ENCODE measurements at places on chromosomes 1 and 21. TPM values are rescaled to one million over a fixed set of nuclear protein-coding genes. Genes with fewer than 3 reads are reported as not detected.

Gene EPS8L3
- not detected for total RNA-seq

Gene DENND4B
- 8.9 TPM for total RNA-seq

Gene LRRC38
- 9.2 TPM for total RNA-seq

Gene KIF21B
- total RNA-seq, result 1.2 TPM

Gene DTL
- 0.70 TPM for total RNA-seq

Gene DCST2
- total RNA-seq, result 0.28 TPM

Gene ADAMTS5
- 2.2 TPM for total RNA-seq

Gene HTR1D
- not detected for total RNA-seq

Gene OR2T29
- total RNA-seq, result not detected

- no peak for DNase-seq
- H3K4me3 ChIP-seq, result no peak within 1 kb of the TSS
- H3K4me1 ChIP-seq, result no peaks in the 10 kb centered on the region
Observed at GRCh38 chr1:26317612-26318337, at the start of gene CD52. Gene CD52, plus strand, starts transcription at chr1:26317958. Its CDS starts 60 bp downstream, at chr1:26318018.

DNA sequence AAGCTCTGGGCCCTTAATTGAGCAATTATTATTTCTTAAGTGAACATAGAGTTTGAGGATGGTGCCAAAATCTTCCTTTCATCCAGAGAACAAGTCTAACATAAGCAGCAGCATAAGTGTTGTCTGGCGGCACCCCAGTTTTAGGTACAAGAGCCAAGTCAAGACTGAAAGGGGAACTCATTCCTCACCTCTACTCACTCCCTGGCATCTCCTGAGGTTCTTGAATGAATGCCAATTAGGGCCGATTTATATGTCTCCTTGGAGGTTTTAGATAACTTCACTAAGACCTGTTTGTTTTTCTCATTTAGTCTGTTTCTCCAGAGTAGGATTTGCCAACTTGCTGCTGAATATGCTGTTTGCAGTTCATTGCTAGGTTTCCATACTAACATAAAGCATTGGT is 42.6 kb upstream of the ADGRL2 start:
- no peak overlapping the region for H3K27ac ChIP-seq
- no peak for DNase-seq
- no peaks in the 10 kb centered on the region for H3K4me1 ChIP-seq
- no peaks in the 10 kb centered on the region for H3K27me3 ChIP-seq

DNA sequence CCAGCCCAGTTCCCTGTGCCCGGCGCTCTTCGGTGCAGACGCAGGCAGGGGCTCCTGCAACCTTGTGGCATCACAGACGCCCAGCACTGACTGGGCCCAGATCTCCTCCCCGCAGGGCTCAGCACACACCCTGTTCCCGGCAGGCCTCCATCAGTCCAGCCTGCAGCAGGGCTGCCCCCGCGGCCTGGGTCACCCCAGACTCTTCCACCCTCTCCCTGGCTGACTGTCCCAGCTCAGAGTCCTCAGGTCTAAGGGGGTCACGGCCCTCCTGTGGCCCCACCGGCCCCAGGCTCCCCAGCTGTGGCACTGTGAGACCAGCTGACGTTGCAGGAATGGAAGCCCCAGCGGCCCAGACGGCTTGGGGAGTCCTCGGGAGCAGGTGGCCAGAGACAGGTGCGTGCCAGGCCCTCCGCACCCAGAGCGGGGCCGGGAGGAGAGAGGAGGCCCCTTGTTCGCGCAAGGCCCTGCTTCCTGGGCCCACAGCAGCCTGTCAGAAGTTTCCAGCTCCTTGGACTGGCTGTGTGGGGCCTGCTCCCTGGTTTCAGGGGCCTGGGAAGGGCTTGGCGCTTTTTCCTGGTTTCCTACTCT is 4.2 kb downstream of the B3GALT6 start:
- H3K4me1 ChIP-seq, result peaks cover 11% of the 10 kb centered on the region
- H3K36me3 ChIP-seq, result no peaks in the 10 kb centered on the region

DNA sequence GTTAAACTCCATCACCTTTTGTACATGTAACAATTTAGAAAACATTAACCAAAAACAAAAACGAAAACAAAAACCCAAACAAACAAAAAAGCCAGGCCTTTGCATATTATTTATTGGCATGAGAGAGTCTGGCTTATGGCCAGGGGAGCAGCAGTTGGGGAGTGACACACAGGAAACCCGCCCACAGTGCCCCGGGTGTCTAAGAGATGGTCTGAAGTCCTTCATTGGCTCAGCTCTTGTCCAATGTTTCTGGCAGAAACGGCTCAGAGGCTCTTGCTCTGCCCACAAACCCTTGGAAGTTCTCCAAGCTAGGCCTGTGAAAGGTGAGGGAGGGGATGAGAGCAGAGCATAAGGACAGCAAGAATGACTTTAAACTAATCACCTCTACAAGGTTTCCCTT is 131.5 kb downstream of the CNIH3 start:
- no peaks in the 10 kb centered on the region for H3K36me3 ChIP-seq
- H3K27me3 ChIP-seq, result no peaks in the 10 kb centered on the region
- H3K27ac ChIP-seq, result no peak overlapping the region
- H3K4me1 ChIP-seq, result no peaks in the 10 kb centered on the region

DNA sequence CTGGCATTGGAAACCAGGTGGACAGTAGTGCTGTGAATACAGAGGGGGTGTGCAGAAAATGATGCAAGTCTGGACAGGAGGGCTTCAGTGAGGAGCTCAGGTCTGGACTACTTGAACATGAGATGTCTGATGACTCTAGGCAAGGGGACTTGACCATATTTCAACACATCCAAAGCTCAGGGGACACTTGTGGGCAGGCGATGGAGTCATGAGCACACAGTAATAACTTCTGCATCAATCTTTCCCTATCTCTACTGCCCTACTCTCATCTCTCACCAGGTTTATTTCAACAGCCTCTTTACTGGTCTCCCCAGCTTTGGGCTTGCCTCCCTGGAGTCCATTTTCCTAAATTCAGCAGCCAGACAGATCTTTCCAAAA is 21.9 kb downstream of the FMO2 start:
- H3K4me3 ChIP-seq, result no peak overlapping the region
- no peaks in the 10 kb centered on the region for H3K36me3 ChIP-seq
- H3K27ac ChIP-seq, result no peak overlapping the region
- no peaks in the 10 kb centered on the region for H3K4me1 ChIP-seq
- no peak for DNase-seq

DNA sequence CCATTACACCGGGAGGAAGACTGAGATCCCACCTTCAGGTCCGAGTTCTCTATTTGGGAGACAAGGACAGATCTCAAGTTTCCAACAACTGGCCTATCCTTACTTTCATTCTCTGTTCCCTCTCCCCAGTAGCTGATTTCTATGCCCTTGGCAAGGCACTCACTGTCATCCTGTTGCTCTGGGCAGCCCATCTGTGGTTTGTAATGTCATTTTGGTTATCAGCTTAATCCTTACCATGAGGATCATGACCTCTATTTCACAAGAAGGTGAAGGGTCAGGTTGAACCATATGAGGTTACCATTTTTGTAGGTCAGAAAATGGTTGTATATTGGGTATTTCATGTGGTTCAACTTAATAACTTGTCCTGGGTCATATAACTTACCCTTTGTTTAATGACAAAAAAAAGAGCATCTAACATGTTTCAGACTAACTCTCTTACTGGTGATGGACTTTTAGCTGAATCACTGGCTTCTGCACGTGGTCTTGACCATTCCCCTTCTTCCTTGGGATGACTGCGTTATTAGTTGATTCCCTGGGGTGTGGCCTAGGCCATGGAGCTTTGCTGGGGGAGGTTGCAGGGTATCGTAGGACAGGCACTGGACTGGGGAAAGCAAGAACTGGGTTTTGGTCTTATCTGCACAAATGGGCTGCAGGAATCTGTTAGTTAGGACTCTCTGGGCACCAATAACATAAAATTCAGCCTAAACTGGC is 120.2 kb downstream of the ACTL8 start:
- DNase-seq, result no peak
- no peaks in the 10 kb centered on the region for H3K27me3 ChIP-seq
- no peaks in the 10 kb centered on the region for H3K36me3 ChIP-seq
- no peak overlapping the region for H3K4me3 ChIP-seq

DNA sequence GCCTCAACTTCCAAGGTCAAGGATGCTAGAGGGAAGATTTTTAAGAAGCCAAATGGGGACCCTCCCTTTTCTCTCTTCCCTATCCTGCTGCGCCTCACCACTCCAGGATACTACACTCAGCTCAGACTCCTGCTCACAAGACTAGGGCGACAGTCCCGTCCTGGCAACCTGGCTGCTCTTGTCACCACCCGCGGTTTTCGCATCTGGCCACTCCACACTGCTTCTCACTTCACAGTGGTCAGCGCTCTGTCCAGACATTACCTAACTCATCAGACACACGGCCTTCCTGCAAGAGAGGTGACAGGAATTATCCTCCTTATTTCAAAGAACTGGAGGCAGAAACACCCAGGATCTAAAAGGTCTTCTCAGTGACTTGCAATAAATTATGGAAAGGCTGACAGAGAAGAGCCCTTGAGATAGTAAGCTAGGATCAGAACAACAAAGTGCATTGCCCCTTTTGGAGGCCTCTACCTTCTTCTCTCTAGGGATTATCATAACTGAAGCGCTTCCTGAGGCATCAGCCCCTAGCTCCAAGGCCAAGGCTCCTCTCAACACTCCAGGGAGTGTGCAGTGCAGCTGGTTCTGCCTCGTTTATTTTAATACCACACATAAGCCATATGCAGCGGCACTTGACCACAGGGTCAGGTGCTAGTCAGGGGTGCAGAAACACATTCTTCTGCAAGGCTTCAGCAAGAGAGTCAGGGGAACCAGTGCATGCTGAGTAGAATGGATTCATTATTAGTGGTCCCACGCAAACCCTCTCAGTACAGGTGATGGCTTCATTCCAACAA is 41.9 kb downstream of the ASTN1 start:
- no peaks in the 10 kb centered on the region for H3K4me1 ChIP-seq
- no peaks in the 10 kb centered on the region for H3K27me3 ChIP-seq
- no peak for DNase-seq

DNA sequence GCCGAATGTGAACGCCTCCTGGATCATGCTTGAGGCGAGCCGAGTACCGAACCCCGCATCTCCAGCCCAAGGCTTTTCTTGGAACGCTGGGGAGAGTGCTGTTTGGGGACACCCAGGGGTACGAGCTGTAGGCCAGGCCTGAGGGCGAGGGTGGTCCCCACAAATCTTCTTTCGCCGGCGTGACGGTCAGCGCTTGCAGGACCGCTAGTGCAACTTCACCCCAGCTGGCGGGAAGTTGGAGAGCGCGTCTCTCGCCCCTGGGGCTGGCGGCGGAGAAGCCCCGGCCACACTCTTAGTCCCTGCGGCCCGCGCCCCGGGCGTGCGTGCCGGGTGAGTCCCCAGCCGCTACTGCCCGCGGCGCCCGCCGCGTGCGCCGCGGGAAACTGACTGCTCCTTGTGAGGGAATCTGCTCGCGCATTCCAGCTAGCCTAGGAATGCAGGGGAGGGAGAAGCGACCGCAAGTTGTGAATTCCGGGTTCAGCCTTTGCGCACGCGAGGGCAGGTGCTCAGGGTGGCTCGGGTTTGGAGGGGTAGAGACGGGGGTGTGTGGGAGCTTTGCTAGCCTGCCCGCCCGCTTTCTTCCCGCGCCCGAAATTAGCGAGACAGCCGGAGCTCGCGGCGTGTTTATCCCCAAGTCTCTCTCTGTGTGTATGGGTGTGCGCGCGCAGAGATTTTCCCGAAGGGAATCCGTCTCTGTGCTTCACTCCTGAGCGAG is 884 bp downstream of the LHX4 start:
- H3K4me3 ChIP-seq, result peak overlapping the region; percentile 57
- no peak for DNase-seq
- no peaks in the 10 kb centered on the region for H3K36me3 ChIP-seq
- peaks cover 21% of the 10 kb centered on the region for H3K4me1 ChIP-seq
- peaks cover 90% of the 10 kb centered on the region for H3K27me3 ChIP-seq

DNA sequence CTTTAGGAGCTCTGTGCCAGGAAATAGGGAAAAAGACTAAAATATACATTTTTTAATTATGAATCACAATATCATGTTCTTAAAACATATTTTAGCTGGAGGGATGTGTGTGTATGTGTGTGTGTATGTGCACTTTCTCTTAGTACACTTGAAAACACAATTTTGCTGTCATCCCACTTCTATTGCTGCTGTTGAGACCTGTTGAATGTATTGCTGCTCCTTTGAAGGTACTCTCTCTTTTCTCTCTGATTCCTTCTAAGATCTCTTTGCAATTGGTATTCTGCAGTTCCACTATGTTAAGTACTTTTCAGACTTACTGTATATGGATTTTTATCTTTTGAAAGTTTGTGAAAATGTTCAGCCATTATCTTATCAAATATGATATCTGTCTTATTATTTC is 43.5 kb upstream of the COG2 start:
- H3K27me3 ChIP-seq, result no peaks in the 10 kb centered on the region
- H3K36me3 ChIP-seq, result no peaks in the 10 kb centered on the region
- H3K4me3 ChIP-seq, result no peak overlapping the region
- DNase-seq, result no peak
- H3K4me1 ChIP-seq, result no peaks in the 10 kb centered on the region
- no peak overlapping the region for H3K27ac ChIP-seq

DNA sequence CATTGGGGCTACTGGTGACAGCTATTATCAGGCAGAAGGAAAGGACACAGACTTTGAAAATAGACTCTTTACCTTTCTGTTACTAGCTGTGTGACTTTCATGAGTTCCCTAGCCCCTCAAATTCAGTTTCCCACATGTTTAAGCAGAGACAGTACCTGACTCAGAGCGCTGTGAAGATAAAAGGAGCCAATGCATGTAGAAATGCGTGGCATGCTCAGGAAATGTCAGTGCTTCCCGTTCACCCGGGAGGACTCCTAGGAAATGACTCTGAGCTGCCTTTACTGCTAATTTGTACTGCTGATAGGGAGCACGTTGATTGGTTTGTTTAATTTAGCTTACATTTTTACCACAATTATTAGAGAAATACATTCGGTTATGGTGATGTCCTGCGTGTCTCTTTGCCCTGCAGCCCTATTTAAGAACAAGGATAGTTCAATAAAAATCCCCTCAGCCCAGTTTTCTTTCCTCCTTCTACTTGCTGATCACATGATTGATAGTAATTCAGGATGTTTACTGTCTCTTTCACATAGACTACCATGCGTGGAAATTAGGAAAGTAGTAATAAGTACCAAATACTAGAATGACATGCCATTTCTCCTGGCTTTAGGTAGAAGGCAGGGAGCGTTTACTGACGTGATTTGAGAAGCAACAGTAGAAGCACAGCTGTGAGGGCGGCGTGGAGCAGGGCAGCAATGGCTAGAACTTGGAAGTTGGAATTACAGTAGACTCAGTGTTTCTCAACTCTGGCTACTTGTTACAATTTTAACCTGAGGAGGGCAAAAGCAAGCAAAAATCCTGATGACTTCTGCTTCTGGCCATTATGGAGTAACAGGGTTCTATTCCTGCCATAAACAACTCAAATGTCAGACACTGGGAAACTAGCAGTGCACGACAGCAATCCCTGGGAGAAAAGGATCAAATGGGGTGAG is 15.9 kb downstream of the PDIK1L start:
- H3K27ac ChIP-seq, result no peak overlapping the region
- H3K36me3 ChIP-seq, result no peaks in the 10 kb centered on the region
- no peak for DNase-seq
- no peaks in the 10 kb centered on the region for H3K27me3 ChIP-seq
- no peak overlapping the region for H3K4me3 ChIP-seq

Data from adrenal gland (tissue), 19 donors.